Left forelimb (tissue), 1 donor: ENCODE measurements at places on chromosomes 1 and 21.

GRCh38 chr1:78490861-78491450, at the start of gene PTGFR:
PTGFR (plus strand) TSS chr1:78490974; CDS start chr1:78492744, 1,770 bp downstream.
- peak; percentile 69 for DNase-seq

GRCh38 chr1:245500546-245500945, 345.8 kb downstream of the KIF26B start:
- DNase-seq: no peak

GRCh38 chr21:42495765-42496119, 282 bp downstream of the RSPH1 start:
- no peak for DNase-seq

- no peak for DNase-seq
These were observed 6.7 kb upstream of the IL10RB start for GRCh38 chr21:33259428-33259827.

GRCh38 chr1:116259663-116260062, 113.4 kb upstream of the ATP1A1 start:
- DNase-seq: no peak

- no peak for DNase-seq
These were observed 156.9 kb downstream of the LRRC40 start for GRCh38 chr1:70048336-70049094.

GRCh38 chr1:30700528-30701257, 22.7 kb downstream of the MATN1 start:
- no peak for DNase-seq

GRCh38 chr21:34093083-34093482, 19.7 kb downstream of the MRPS6 start:
- DNase-seq: no peak

DNA sequence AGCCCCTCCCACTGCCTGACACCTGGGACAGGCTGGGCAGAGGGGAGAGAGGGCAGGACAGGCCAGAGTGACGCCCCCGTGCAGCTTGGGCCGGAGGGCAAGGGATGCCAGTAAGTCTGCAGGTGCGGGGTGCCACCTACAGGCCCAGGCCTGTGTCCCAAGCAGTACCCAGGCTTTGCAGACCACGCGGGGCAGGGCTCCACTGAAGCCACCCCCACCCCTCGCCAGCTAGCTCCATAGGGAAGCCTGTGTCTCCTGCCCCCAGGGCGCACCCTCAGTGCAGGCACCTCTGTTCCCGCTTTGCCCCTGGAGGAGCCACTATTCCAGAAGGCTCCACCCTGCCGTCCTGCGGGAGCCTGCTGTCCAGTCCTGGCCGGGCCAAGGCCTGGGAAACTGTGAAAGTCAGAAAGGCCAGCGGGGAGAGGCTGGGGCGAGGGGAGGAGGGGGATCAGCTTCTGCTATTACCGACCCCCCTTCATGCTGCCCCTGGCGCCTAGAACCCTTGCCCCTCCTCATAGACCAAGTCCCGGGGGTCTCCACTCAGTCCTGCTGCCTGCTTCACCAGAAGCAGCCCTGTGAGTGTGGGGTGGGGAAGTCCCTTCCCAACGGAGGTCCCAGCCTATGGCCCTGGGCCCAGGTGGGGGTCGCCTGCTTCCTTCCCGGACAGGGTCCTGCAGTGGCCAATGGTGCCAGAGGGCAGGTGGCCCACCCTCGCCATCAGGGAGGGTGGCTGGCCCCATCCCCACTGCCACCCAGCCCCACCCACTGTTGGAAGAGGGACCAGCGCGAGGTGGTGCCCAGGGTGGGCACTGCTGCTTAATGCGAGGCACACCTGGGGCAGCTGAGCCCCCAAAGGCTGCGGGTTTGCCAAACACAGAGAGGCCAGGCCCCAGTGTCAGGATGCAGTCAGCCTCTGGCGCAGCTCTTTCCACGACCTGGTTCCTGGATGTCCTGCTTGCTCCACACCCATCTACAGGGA, 54.4 kb downstream of the KCNAB2 start:
- DNase-seq: no peak

DNA sequence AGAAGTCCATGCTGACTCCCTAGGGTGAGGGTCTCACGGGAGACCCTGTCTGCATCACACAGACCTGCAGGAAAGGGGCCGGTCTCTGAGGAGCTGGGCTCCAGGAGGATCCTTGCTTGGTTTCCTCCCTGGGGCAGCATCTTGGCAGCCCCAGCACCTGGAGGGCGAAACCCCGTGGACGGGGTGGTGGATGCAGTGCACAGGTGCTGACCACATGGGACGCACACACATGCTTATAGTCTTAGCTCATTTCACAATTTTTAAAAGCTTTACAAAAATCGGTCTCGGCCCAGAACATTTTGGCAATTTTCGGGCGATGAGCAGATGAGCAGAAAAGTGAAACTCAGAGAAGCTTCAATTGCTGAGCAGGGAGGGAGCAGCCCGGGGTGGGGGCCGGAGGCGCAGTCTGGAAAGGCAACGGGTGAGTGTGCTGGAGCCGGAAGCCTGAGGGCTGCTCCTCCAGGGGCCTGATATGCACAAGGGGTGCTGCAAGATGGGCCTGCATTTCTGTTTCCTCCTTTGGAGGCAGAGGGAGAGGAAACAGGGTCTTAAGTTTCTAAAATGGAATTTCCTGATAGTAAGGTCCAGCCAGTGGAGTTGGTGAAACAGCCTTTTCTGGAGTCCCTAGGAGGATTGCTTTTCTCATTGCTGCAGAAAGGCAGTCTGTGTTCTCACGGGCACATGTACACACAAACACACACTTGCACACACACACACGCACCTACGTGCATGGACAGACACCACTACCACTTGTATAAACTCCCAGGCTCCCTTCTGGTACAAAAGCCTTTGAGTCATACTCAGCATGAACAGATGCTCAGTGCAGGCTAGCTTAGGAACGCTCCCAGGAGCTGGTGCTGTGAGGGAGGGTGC, 60.6 kb downstream of the SCCPDH start:
- DNase-seq: no peak

DNA sequence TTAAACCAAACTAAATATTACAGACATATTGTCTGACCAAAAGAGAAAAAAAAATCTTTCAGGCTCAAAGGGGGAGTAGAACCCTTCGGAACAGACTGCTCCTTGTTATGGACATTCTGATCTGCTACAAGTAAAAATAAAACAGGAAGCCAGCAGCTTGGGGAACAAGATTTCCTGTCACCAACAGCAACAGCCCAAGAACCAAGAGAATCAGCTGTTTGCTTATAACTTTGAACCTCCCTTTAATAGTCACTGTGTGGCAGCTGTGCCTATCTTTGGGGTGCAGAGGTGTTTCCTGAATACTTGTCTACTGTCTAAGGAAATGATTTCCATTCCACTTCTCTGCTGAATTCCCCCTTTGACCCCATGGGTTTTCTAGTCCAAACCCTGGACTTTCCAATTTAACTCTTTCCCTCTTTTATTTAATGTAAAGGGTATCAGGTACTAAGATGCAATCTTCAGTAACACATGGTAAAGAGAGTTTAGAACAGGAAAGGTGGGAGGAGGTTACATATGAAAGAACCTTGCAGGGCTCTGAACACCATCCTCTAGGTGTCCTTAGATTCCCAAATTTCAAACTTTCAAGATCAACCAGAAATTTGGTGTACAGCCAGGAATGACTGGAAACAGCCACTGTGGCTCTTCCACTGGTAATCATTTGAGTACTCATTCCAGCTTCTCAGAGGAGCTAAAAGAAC, 38.6 kb downstream of the GPR3 start:
- no peak for DNase-seq

DNA sequence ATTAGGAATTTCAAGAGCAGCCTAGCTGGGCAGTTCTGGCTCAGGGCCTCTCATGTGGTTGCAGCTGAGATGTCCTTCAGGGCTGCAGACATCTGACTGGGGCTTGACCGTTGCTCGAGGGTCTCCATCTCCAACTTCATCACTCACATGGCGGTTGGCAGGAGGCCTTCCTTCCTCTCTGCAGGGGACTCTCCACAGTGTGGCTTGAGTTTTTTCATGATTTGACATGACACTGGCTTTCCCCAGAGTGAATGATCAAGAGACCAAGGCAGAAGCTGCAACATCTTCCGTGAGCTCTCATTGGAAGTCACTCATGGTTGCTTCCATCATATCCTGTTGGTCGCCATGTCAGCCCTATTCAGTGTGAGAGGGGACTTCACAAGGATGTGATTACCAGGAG, 74.6 kb downstream of the RUNX3 start:
- no peak for DNase-seq

GRCh38 chr1:100581096-100581705, 43.3 kb downstream of the GPR88 start:
- no peak for DNase-seq

GRCh38 chr1:2379733-2380404, 11.5 kb downstream of the MORN1 start:
- no peak for DNase-seq

DNA sequence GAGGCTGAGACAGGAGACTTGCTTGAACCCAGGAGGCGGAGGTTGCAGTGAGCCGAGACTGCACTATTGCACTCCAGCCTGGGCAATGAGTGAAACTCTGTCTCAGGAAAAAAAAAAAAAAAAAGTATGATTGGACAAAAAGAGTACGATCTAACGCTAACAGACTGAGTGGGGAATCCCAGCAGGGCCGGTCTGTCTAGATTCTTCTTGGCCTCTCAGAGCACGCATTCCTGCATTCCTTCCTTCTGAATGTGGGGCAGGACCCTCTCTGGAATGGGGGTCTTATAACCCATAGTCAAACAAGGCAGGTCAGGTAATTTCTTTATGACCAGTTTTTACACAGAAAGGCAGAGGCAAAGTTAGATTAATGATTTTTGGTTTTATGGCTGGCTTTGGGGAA, 92.0 kb upstream of the PPM1J start:
- DNase-seq: no peak

DNA sequence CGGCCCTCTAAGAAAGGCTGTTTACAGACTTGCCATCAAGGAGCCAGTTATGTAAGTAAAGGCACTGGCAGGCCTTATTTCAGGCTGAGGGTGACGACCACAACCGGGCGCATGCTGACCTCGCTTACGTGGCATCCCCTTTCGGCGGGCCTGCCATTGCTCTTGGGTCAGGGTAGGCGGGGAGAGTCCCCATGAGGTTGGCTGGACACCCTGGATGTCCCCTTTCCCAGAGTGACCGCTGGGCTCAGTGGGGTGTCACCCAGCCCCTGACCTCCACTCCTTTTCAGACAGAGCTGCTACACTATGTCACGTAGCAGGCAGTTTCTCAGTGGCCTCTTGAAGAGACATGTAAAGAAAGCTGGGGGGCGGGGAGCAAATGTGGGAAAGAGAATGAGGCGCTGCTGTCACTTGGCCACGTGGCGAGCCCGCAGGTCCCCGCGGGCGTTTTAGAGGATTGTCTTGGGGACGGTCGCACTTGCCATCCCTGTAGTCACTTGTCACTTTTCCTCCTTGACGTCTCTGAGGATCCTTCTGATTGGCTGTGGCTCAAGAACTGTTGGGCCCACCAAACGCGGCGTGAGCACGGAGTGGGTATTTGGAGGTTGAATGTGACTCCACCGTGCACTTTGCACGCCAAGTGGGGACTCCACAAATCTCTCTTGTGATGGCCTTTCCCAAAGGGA, 42.2 kb downstream of the SLC37A1 start:
- no peak for DNase-seq

- DNase-seq: no peak
These were observed 85.9 kb downstream of the PSMG1 start for GRCh38 chr21:39097335-39097861.

- DNase-seq: no peak
These were observed 85.3 kb downstream of the DISP3 start for GRCh38 chr1:11564237-11564636.

DNA sequence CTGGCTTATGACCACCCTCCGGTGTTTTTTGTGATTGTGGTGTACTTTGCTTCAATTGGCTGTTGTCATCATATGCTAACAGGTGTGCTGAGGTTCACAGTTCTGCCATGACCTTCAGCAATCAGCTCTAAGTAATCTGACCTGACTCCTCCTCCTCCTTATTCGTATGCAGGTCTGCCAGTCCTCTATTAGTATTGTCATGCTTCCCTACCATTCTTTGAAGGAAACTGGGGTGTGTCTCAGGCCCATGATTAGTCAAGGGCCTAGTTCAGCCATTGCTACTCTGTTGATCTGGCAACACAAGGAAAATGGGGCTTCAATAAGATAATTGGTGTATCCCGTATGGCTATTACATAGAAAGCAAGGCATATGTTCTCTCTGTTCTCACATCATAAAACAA, 332.3 kb upstream of the DPYD start:
- no peak for DNase-seq

DNA sequence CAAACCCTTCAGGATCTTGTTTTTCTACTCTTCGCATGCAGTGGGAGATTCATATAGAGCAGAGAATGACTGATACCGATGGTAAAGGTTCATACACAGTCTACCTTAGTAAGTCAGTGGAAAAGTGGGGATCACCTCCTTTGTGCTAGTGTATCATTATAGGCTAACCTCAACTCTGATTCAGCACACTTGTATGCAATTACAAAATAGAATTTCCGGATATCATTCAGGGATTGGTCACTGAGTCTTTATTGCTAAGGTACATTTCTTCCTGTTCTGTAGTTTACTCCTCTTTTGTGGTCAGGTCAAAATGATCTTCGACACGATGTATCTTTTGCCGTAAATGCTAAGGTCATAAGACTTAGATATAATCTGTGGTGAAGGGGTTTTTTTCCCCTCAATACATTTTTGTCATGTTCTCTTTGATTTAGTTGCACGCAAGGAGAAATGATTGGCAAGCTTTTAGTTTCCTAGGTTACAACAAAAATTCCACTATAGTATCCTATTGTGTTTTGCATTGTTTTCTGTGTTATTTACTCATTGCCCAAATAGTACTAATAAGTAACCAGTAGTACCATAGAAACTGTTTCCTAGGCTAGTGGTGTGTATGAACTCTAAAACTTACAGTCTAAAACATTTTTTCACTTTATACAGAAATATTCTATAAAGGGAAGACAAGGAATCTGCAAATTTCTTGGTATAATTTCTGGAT, 35.7 kb upstream of the PLA2G4A start:
- no peak for DNase-seq

- no peak for DNase-seq
These were observed 57.8 kb downstream of the TMEM53 start for GRCh38 chr1:44616284-44616990.

- DNase-seq: no peak
These were observed 151.2 kb upstream of the DPYD start for GRCh38 chr1:98072047-98072446.

- DNase-seq: no peak
These were observed 422.8 kb downstream of the CAMTA1 start for GRCh38 chr1:7207875-7208646.

DNA sequence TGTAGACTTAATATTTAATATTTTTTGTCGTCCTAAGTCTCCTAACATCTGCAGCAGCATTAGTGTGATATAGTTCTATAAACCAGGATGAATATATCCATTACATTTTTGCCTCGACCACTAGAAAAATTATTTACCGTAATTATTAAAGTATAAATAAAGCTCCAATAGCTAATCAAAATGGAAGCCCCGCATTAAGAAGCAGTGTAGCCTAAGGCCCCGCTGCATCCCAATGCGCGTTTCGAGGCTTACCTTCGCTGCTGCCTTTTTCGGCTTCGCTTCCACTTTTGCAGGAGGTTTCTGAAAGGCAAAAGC, 891 bp downstream of the HMGN1 start:
- no peak for DNase-seq

GRCh38 chr1:109846162-109846561, 64.5 kb upstream of the CSF1 start:
- DNase-seq: no peak

GRCh38 chr1:156832434-156832833, 15.8 kb upstream of the SH2D2A start:
- no peak for DNase-seq
